ENCODE measurements at places on chromosomes 12 and 14.

DNA sequence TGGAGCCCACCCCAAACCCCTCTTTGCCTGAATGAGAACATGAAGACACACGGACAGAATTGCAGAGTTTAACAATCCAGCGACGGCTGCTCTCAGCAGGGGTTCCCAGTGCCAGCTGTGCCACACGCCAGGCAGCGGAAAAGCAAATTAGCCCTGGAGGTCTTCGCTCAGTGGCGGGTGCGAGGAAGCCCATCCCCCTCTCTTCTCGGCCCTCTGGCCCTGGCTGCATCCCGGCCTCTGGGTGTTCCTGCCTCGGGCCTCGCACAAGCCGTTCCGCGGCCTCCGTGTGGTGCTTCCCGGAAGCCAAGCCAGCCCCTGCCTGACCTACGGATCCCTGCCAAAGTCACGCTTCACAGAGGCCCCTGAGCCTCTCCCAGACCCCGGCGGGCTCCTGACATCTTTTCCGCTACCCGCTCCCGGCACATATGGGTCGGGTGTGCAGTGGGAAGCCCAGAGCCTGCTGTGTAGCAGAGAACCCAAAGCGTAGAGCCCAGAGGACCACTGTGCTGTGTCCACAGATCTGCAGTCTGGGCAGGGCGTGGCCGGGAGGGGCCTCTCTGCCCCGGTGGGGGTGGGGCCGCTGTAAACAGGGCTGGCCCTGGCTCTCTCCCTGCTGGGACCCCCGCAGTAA is 70.7 kb upstream of the GALNT9 start:
- no peak for DNase-seq

GRCh38 chr12:101415228-101415627 is 7.7 kb upstream of the ARL1 start:
- DNase-seq: no peak

DNA sequence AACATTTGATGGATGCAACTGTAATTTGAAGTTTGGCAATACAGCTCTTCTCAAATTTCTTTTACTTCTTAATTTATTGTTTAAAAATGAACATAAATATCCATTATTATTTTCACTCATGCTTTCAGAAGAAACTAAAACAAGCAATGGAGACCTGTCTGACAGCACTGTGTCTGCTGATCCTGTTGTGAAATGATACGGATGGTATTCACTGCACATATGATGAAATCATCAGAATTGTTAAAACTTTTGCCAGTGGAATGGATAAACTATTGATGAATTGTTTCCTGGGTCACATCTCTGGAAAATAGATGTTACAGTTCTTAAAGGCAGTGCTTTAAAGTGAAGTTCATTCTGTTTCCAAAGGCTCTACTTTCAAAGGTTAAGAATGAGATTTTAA is 59.2 kb downstream of the WASHC4 start:
- no peak for DNase-seq

DNA sequence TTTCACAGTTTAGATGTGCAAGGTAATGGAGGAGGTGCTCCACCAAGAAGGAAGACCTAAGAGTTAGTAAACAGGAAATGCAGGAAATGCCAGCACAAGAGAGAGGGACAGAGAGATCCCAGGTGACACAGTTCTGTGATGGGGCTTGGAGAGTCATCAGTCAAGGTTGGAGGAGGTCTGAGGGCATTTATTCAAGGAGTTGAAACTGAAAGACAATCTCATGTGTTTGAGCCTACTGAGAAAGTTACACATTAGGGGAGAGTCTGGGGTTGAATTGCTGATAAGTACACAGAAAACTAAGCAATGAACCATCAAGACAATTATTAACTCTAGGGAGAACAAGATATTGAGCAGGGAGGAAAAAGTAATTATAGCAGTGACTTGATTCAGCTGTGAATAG is 138.5 kb downstream of the ANO6 start:
- no peak for DNase-seq

- DNase-seq: no peak
Observed at GRCh38 chr14:76647697-76648298, 113.5 kb upstream of the VASH1 start.

- DNase-seq: peak; percentile 10
Observed at GRCh38 chr14:52961060-52961639, 10.3 kb upstream of the FERMT2 start.

- no peak for DNase-seq
Observed at GRCh38 chr12:20527417-20528163, 159.3 kb downstream of the PDE3A start.
